ENCODE measurements at places on chromosomes 12 and 14.

DNA sequence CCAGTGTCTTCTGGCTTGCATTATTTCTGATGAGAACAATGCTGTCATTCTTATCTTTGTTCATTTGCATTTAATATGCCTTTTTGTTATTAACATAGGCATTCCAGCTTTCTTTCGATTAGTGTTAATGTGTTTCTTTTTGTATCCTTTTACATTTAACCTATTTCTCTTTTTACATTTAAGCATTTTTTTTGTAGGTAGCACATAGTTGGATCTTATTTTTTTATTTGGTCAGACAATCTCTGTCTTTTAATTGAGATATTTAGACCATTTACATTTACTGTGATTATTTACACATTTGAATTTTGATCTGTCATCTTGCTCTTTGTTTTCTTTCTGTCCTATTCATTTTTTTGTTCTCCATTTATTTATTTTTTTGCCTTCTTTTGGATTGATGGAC lies 14.5 kb upstream of the KIF26A start:
- no peak for DNase-seq

- no peak for DNase-seq
Measured at GRCh38 chr14:99034711-99035171, 237.3 kb downstream of the BCL11B start.

GRCh38 chr12:119803381-119803791 lies 73.7 kb downstream of the CIT start:
- DNase-seq: no peak

- DNase-seq: no peak
Measured at GRCh38 chr12:31578632-31579031, 12.3 kb downstream of the DENND5B start.

DNA sequence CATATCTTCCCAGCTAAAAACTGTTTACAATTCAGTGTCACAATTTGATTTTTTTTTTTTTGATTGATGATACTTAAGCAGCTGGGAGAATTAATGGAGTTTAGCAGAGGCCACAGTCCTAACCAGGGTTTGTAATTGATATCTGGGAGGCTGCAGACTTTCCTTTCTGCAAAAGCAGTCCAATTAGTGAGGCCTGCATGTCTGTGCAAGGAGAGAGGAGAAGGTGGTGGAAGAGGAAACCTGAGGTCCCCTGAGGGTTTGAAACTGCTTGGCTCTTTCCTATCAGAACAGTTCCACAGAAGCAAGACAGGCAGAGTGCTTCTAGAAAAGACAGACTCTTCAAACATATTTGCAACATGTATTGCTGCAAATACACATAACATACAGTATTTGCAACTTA lies 160.8 kb upstream of the KRR1 start:
- no peak for DNase-seq

DNA sequence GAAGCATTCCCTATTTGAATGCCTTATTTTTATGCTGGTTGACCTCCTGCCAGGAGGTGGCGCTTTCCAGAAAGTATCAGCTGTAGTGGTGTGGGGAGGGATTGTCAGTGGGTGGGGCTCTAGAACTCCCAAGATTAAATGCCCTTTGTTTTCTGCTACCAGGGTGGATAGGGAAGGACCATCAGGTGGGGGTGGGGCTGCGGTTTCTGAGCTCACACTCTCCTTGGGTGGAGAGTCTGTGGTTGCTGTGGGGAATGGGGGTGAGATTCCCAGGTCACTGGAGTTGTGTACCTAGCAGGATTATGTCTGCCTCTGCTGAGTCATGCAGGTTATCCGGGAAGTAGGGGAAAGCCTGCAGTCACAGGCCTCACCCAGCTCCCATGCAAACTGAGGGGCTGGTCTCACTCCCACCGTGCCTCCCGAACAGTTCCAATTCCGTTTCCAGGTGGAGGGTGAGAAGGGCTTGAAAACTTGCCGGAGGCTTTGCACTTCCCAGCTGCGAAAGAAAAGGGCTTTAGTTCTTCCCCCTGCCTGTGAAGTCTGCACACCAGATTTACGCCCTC lies 68.3 kb downstream of the ALG10B start:
- no peak for DNase-seq

- no peak for DNase-seq
Measured at GRCh38 chr12:118432812-118433545, 56.6 kb downstream of the SUDS3 start.

- no peak for DNase-seq
Measured at GRCh38 chr12:113514602-113515001, 42.9 kb upstream of the LHX5 start.

GRCh38 chr12:63915105-63915800 lies 70.8 kb downstream of the SRGAP1 start:
- DNase-seq: no peak

DNA sequence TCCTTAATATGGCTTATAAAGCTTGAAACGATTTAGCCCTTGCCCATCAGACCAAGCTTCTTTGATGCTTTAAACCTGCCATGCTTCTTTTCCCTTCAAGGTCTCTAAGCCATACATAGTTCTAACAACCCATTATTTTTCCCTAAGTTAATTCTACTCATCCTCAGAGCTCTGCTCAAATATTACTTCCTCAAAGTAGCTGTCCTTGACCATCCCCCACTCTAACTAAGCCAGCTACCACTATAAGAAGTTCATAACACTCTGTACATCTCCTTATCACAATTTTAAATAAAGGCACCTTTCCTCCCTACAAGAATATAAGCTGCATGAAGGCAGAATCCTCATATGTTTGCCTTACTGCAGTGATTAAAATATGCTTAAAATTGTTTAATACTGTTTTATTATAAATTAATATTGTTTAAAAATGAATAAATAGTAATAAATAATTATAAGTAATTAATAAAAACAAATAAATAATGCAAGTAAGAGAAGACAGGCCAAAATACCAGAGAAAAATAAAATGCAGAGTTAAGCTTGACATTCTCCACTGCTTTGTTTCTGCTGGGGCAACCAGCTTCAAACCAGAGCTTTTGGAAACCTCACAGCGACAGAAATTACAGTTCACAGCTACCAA lies 76.8 kb downstream of the NUMB start:
- no peak for DNase-seq

GRCh38 chr12:24991209-24992049 lies 42.5 kb upstream of the BCAT1 start:
- DNase-seq: no peak

GRCh38 chr14:29868000-29868399 lies 59.6 kb downstream of the PRKD1 start:
- DNase-seq: no peak

DNA sequence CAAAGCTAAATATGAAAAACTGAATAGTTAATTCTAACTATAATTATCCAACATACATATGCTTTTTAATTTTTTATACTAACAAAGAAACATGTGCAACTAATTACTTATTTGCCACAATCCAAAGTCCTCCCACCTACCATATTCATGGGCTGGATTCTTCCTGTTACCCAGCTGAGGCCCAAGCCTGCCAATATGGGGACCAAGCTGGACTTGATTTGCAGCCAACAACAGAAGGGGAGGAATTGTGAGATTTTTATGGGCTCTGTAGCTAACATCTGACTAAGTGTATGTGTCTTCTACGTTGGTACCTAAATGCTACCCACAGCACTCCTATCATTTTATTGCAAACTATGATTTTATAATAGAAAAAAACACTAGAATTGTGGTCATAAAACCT lies 13.1 kb upstream of the ANKS1B start:
- DNase-seq: no peak

- no peak for DNase-seq
Measured at GRCh38 chr12:131202592-131203378, 249.1 kb downstream of the ADGRD1 start.

DNA sequence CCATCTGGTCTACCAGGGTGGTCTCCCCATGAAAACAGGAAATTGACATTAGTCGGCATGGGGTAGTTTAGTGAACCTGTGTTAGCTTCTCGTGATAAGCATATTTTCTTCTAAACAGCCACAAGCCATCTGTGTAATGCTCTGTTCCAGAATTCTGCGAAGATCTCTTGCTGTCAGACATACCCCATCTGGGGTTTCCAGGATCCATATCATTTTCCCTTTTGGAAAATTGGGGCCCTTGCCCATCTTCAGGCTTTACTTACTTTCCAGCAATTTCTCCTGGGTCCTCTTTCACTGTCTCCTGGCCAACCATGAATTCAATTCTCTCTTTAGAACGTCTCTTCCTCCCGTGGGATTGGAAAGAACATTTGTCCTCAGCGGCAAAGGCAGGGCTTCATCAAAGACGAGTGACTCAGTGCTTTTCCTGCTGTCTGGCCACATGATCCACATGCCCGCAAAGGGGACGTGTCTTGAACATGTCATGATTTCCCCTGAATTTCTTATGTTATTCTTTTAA lies 21.4 kb upstream of the NCOR2 start:
- no peak for DNase-seq

All from suprapubic skin (tissue), 4 donors.